ENCODE measurements at places on chromosomes 1 and 21.

DNA sequence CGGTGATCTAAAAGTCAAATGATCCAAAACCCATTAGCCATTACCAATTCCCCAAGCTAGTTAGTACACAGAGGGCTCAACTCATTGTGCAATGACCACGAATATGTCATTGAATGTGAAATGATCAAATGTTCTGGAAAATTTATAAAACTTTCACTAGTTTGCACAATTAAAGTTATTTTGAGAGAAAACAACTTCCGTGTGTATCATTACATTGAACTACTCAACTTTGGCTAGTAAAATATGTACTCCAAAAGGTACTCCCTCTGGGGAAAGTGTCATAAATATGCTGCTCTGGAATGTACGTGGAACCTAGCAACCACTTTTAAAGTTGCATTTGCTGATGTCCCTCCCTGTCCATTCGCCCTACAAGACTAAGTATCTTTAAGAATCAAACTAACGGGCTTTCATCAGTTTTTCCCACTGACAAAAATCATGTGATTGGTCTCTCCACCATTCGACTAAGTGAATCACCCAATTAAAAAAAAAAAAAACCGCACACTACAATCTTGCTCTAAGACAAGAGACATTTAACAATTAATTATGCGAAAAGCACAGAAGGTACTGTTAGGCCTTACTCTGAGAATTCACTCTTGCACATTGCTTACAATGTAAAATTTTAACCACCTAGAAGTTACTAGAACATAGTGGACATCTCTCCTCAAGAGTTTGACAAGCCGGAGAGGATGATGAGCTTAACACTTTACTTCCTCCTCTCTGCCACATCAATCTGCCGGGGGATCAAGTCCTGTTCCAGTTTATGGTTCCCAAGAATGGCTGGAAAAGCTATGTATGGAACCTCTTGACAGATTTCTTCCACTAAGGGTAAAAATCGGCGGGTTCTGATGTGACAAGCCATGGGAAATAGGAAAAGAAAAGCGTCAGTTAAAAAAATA lies 1.2 kb downstream of the ACBD3 start:
- no peak for DNase-seq

- no peak for DNase-seq
These were observed 13.0 kb upstream of the CCDC190 start for GRCh38 chr1:162873671-162874666.

GRCh38 chr1:159755451-159756007 lies 25.2 kb upstream of the DUSP23 start:
- no peak for DNase-seq

- no peak for DNase-seq
These were observed 447.3 kb downstream of the AGBL4 start for GRCh38 chr1:49576327-49576901.

Data from GM13977 (cell line).